RCC 7860 (cell line): ENCODE measurements at places on chromosomes 6 and 20.

GRCh38 chr20:23513164-23513563 is 22.2 kb downstream of the CST8 start:
- no peak for DNase-seq

GRCh38 chr6:127592964-127593363 is 16.0 kb downstream of the C6orf58 start:
- no peak for DNase-seq

- DNase-seq, result no peak
Measured at GRCh38 chr6:36924131-36924530, 30.4 kb upstream of the PI16 start.

DNA sequence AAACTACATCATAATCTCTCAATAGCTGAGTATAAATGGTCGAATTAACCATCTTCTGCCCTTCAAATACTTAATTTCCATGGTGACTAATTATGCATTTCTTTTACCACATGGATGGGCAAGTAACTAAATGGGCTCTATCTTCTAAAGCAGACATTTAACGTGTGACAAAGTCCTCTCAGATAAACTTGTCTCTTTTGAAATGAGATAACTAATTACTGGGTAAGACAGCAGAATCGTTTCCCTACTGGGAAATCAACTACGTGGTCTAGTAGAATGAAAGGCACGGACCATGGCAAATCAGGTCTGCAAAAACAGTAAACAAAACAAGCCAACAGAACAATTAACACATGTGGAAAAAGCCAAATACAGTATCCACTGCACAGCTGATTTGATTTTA is 137.7 kb downstream of the BACH2 start:
- no peak for DNase-seq

DNA sequence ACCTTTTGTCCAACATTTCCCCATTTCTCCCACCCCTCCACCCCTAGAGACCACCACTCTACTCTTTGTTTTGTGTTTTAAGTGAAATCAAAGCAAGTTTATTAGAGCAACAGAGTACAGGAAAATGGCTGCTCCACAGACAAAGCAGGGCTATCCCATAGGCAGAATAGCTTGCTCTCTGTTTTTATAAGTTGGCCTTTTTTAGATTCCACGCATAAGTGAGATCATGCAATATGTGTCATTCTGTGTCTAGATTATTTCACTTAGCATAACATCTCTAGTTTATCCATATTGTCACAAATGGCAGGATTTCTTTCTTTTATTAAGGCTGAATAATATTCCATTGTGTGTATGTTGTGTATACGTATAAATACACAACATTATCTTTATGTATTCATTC is 30.1 kb upstream of the SMLR1 start:
- DNase-seq, result no peak

DNA sequence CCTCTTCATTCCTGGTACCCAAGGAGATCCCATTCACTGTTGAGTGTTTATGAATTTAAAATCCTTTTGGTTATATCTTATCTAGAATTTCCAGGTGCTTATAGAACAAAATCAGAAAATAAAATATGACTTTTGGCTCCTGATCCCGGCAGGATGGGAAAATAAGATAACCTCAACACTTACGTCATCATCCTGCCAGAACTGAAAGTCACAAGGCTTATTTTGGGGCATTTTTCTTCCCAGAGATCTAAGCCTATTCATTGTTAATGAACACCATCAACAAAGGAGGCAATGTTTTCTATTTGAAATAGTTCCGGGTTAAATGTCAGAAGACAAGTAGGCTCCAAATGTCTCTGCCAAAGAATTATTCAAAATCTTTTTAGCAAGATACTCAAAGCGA is 580.6 kb downstream of the TFAP2A start:
- no peak for DNase-seq

DNA sequence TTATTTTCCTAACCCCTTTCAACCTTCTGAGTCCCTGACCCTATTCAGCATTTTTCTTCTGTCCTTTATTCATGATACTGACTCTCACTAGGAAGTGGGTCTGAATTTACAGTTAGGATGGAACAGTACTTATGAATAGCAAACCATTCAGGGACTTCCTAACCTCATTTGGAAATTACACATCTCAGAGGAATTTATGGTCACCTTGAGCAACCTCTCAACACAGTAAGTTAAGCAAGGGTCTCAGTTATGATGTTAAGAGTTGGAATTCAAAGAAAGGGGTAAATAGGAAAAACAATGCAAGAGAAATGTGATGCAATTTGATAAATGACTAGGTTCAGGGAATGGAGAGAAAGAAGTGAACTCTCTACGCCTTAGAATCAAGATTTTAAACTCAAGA is 97.3 kb downstream of the GPR6 start:
- no peak for DNase-seq

GRCh38 chr6:93341900-93342613 is 77.3 kb downstream of the EPHA7 start:
- no peak for DNase-seq

GRCh38 chr6:149459761-149460160 is 25.1 kb downstream of the ZC3H12D start:
- no peak for DNase-seq

GRCh38 chr6:87660226-87660911 is 41.7 kb downstream of the AKIRIN2 start:
- peak; percentile 23 for DNase-seq

GRCh38 chr6:24991810-24992467 is 56.2 kb upstream of the RIPOR2 start:
- peak; percentile 15 for DNase-seq

- DNase-seq, result no peak
Measured at GRCh38 chr6:149364557-149364956, 35.5 kb upstream of the SUMO4 start.

- peak; percentile 8 for DNase-seq
Measured at GRCh38 chr20:6866741-6867140, 99.3 kb downstream of the BMP2 start.

- DNase-seq, result no peak
Measured at GRCh38 chr20:63148696-63149095, 67.2 kb downstream of the YTHDF1 start.

- no peak for DNase-seq
Measured at GRCh38 chr6:5172041-5172653, 87.0 kb downstream of the PPP1R3G start.

DNA sequence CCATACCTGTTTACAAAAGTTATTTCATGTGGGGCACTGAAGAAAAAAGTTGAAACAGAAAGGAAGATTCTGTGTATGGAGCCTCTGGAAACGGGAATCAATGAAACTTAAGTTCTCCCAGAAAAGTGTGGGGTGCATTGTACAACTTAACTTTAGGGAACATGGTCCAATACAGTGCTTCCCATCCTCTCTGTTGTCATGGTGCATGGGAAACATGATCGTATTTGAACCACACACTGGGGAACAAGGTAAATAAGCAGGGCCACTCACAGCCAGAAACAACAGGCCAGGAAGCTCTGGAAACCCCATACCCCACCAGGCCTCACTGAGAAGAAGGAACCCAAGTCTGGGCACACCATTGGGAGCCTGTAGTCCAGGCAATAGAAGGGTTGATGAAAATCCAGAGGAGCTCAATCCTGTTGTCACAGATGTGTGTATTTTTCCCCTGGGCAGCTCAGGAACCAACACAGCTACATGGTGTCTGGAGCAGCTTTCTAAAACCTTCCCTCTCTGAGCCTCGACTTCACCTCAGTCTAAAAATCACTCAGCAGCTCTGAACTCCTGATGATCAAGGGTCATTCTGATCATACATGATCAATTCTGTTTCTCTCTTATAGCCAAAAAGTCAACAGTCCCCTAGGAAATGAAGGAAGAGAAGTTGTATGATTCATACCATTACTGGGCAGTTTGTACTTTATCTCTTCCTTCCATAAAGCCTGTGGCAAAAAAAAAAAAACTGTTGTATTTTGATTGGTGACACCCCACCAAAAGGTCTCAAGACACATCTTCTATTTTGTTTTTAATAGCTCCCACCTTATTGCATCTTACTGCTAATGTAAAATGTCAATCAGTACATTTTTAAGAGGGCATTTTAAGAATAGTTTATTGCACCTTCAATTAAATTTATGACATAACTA is 198.5 kb upstream of the TAB2 start:
- DNase-seq, result no peak

DNA sequence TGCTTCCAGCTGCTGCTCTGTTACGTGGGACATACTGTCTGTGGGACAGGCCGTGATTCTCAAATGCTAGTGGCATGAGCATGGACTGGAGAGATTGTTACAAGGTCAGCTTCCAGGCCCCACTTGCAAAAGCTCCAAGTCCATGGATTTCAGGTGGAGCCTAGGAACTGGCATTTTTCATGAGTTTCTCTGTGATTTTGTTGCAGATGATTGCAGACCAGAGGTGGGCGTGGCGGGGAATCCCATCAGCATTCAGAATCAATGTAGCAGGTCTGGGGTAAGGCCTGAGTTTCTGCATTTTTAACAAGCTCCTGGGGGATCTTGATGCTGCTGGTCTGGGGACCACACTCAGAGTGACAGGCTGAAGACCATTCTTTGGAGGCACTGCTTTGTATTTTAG is 2.4 kb upstream of the CDH4 start:
- DNase-seq, result no peak

DNA sequence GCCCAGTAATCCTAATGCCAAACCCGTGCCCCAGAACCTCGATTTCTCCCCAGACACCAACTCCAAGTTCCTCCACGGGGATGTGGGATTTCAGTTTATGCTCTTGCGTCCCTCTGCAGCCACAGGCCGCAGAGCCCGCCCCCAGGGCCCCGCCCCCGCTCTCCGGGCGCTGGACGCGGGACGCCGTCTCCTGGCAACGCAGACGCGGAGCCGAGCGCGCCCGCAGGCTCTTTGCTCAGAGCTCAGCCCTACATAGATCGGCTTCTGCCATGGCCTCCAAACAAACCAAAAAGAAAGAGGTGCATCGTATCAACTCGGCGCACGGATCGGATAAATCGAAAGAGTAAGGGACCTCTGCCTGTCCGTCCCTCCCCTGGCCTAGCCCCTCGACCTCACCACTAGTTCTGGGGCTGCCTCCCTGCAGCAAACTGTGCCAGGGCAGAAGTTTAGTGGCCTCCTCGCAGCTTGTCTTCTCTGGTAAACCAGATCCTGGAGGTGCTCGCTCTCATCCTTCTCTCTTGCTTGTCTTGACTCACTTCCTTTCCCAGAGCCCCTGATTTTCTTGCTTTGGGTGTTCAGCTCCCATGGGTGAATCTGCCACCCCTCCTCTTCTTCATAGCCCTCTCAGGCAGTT is at the start of gene ADGB:
Gene ADGB (plus strand): TSS at position 201 of the 634 bp plus-strand sequence. CDS start 69 bp downstream, at position 270.
- DNase-seq, result no peak

DNA sequence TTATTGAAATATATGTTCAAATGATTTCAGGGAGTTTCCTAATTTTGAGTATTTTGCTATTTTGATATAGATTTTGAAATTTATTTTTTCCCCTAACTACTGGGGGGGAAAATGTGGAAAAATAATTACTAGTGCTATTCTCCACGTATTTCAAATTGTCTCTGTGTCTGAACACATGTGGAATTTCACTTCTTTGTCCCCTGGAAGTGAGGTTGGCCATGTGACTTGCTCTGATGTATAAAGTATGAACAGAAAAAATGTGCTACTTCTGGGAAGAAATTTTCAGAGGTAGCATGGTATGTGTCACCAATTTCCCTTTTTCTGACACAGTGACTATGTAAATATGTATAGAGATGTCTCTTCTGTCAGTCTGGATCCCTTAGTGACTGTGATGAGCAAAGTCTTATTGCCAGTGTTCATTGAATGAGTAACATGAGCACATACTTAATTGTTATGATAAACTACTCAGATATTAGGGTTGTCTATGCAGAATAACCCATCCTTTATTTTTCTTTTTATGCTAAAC is 215.4 kb upstream of the CCN2 start:
- DNase-seq, result no peak

DNA sequence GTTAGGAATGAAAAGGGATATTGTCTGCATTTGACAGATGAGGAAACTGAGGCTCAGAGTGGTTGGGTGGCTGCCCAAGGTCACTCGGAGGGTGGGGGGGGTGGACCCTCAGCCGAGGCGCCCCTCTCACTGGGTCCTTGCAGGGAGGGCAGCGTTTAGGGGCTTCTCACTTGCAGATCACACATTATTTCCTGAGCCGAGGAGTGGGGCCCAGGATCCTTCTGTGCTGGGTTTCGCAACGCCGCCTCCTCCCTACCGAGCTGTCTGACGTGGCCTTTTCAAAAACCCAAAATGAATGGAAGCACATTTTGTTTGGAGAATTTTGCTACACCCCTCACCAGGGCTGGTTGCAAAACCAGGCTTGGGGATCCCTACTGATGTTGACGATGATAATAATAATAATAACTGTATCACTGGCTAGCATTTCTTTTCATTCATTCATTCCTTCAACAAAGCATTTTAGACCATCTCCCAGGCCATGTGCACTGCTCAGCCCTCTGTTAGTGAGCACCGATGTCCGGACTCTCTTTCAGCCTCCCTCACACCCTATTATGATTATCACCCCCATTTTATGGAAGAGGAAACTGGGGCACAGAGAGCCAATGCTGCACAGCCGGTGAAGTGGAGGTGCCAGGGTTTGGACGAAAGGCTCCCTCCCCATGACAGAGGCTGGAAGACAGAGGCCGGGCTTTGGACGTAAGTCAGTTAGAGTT is 5.2 kb downstream of the DLGAP4 start:
- DNase-seq, result no peak

DNA sequence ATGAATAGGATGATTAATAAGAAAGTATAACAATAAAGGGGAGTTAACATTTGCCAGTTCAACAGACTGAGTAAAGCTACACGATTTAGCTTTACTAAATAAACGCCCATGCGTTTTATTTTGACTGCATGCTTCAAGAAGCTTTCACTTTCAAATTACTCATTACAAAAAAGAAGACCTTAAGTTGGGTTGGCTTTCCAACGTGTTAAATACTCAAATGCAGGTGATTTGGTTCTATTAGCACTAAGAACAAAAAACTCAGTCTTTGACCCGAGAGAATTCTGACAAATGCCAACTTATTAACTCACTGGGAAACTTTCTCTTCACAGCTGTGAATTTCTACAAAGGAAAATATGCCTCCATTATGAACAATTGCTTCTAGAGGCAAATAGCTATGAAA is 24.8 kb downstream of the RNF146 start:
- DNase-seq, result no peak

DNA sequence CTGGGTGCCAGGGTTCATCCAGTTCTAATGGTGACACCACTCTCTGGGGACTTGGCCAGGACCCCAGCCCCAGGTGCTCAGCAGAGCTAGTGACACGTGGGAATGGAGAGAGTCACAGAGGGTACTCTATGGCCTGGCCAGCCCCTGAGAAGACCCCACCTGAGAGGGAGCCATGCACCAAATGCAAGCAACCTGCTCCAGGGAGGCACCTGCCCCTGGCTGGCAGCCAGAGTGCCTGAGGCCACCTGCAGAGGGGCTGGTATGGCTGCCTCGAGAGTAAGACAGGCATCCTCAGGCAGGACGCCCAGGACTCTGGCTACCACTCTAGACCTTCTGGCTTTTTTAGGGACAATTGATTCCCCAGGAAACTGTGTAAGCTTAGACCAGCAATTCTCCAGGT is 38.6 kb upstream of the CST7 start:
- DNase-seq, result no peak

GRCh38 chr6:140566781-140567277 is 1192.4 kb upstream of the CITED2 start:
- no peak for DNase-seq

DNA sequence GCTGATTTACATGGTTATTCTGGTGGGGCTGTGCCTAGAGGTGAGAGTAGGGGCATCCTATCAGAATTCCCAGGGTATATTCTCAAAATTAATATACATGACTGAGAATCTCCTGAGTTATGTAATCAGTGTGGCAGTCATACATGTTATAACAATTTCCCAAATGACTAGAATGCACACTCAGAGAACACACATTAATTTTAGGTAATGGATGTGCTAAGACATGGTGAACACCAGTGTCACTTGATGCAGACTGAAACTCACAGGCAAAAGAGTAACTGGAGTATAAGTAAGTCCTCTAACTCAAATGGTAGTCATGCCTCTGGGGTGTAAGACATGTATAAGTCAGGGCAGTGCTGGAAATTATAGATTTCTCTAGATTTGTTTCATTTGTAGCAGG is 1198.4 kb upstream of the CITED2 start:
- DNase-seq, result no peak
